Activated T-cell treated with anti-CD3 and anti-CD28 coated beads, Interleukin-2, amount 50 U/mL, for 48 hours (primary cell): ENCODE measurements at places on chromosomes 13 and 19.
A peak's percentile ranks its signal among the peaks of the same experiment; 100 is the strongest.

DNA sequence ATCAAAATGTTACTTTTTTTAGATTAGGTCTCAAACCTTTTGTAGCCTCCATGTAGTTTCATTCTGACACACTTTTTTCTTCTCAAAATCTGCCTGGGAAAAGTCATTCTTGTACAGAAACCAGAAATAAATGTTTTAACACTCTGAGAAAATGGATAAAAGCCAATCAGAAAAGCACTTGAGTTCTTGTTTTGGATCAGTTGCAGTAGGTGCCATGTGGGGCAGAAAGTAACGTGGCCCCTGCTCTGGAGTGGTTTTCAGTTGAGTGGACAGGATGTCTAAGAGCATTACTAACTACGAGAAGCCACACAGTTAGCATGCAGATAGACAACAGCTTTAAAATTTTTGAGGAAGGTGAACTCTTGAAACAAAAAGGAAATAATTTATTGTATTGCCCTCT lies 19.1 kb downstream of the GPR183 start:
- peak; percentile 68 for DNase-seq

- DNase-seq: no peak
Observed at GRCh38 chr13:114001331-114002008, 27.6 kb upstream of the C13orf46 start.

DNA sequence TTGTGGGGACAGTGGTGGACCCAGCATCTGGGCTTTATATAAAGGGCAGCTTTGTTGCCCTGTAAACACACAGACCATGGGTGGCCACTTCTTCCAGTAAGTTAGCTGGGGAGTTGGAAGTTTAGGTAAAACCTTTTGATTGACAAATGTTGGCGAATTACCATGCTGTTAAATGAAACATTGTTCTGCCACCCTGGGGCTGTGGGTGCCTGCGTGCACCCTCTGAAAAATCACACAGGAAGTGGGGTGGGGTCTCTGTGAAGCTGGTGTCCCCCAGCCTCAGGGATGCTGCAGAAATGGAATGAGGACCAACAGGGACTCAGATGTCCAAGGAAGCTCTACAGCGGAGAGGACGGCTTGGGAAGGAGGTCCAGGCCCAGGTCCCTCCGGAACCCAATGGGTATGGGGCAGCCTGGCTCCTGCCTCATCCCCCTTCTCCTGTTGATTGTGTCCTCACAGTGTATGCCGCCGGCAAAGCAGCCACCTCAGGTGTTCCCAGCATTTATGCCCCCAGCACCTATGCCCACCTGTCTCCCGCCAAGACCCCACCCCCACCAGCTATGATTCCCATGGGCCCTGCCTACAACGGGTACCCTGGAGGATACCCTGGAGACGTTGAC lies 2.8 kb upstream of the USF2 start:
- no peak for DNase-seq

DNA sequence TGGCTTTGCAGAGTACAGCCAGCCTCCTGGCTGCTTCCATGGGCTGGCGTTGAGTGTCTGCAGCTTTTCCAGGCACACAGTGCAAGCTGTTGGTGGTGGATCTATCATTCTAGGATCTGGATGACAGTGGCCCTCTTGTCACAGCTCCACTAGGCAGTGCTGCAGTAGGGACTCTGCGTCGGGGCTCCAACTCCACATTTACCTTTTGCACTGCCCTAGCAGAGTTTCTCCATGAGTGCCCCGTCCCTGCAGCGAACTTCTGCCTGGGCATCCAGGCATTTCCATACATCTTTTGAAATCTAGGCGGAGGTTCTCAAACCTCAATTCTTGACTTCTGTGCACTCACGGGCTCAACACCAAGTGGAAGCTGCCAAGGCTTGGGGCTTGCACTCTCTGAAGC lies 1697.3 kb upstream of the MIR17HG start:
- no peak for DNase-seq

DNA sequence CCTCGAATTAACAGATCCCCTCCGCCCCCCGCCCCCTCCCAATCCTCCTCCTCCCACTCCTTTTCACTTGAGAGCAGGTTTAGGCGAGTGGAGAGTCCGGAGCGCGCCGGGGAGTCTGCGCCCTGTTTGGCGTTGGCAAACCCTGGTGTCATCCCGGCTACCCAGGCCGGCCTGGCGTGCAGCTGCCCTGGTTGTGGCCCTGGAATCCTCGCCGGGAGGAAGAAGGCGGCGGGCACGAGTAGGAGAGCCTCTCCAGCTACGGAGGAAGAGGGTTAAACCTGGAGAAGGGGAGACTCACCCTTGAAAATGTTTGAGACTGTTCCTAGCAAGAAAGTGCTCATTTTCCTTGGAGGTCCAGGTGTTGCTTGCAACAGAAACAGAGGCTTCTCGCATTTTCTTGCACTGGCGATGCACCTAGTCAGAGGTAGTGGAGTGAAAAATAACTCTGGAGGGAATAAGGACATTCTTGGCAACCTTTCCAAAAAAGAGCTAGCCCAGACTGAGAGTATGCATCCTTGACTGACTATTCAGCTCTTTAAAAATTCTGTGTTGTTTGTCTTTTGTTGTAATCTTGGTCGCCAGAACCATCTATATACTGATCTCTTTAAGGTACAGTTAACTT lies 1.3 kb upstream of the SOX21 start:
- peak; percentile 22 for DNase-seq
